ENCODE measurements at places on chromosomes 11 and 22.
A peak's percentile ranks its signal among the peaks of the same experiment; 100 is the strongest.

DNA sequence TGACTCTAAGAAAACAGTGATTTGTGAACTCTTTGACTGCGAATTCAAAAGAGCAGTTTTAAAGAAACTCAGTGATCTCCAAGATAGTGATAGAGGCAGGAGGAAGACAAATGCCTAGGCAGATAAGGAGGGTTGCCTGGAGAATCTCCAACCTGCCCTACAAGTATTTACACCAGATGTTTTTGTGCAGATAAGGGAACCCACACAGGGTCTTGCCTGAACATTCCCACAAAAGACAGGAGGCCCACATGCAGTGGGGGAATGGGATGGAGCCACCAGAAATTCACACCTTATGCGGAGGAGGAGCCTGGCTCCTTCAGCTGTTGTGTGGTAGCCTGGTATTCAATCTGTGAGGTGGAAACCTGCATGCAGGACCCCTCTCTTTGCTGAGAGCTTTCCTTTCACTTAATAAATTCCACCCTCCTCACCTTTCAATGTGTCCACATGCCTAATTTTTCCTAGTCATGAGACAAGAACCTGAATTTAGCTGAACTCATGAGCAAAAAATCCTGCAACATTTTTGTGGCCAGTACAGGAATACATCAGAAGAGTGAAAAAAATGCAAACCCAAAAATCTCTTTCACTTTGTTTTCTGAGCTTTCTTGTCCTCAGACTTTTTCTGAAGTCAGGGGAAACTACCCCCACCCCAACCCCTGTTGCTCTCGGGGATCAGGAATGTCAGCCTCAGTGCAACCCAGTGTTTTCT is 8.1 kb upstream of the GLYAT start:
- no peak for DNase-seq

- no peak for DNase-seq
These were observed 691.1 kb downstream of the METTL15 start for GRCh38 chr11:28799316-28799715.

DNA sequence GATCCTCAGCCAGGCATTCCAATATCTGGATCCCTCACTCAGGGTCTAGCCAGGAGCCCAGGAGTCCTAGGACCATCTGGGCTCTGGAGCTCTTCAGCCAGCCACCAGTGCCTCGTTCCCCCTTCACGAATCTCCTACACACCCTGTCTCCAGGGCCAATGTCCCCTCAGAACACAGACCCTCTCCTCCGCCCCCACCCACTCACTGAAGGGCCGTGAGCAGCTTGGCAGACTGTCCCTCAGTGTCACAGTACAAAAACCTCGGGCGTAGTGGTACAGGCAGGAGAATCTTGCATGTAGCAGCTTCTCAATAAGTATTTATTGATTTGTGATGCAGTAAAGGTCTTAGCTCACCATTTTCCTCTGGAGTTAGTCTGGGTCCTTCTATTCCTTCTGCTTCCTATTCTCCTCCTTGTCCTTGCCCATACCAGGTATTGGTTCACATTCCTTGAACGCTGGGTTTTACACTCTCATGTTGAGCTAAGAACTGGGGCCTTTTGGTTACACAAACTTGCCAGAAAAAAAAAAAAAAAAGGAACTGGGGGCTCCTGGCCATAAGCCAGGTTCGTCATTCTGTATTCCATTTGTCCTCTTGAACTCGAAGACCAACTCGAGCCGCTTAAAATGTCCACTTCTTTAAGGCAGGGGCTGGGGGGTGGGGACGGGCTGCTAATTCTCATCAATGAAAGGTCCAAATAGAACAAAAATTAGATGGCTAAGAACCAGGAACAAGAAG is 2.3 kb downstream of the CXCR5 start:
- no peak for DNase-seq

DNA sequence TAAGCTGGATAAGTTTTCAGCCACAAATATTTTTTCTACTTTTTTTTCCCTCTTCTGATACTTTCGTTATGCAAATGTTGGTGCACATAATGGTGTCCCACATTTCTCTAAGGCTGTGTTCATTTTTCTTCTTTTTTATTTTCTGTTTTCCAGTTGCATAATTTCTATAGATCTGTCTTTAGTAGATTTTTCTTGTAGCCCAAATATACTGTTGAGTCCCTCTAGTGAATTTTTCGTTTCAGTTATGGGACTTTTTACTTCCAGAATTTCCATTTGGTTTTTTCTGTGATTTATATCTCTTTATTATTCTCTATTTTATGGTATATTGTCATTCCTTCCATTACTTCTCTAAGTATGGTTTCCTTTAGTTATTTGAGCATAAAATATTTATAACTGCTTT is 72.0 kb downstream of the SWAP70 start:
- DNase-seq = no peak

- DNase-seq = no peak
These were observed 25.6 kb downstream of the OR2AG2 start for GRCh38 chr11:6746086-6746618.

DNA sequence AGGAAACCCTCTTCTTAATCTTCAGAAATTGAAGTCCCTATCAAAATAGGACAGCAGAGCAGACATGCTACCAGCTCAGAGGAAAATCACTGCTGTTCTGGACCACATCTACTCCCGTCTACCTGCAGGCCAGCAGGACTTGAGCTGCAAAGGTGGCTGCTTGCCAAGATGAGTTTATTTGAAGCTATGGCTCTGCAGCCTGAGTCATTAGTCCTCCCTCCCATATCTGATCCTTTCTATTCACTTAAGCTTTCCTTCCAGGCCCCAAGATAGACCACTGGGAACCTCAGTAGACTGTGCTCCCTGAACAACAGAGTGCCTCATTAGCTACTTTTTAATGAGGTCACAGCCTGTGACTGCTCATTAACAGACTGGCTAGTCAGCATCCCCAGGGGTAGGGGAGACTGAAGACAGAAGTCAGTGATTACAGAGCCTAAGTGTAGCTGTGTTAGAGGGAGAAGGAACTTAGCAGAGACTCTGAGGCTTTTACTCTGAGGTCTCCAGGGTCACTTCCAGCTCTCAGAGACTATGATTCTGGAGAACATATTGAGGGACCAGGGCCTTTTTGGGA is 6.8 kb upstream of the OR10A2 start:
- DNase-seq = no peak

- peak; percentile 1 for DNase-seq
These were observed 435.1 kb upstream of the DDI1 start for GRCh38 chr11:103601225-103601846.

DNA sequence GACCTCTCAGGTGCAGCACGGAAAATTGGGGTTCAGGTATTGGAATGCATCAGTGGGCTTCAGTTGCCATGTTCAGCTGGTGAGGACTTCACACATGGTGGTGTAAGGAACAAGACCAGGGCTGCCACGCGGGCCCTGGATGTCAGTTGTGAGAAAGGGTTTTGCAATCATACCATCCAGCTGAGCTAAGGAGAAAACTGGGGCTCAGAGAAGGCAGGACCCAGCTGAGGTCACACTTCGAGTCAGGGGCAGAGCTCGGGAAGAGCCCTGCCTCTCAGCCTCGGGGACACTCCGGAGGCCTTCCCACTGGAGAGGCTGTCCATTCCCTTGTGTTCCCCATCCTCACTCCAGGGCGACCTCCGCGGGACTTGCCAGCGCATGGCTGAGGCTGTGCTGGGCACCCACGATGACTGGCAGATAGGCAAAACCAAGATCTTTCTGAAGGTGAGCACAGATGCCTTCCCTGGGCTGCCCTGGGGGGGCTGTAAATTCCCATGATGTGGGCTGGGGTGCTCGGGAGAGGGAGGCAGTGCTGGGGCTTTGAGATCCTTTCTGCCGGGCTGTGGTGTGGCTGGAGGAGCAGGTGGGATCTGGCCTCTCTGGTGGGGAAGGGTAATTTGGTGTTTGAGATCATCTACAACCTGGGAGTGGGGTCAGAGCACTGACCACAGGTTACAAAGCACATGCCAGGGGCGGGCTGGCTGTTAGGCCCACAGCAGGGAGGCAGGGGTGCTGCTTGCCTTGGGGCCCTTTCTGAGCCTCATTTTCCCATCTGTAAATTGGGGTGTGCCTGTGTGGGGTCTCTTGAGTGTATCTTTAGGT is 47.2 kb downstream of the MYO7A start:
- no peak for DNase-seq

- no peak for DNase-seq
These were observed 17.6 kb upstream of the CLPB start for GRCh38 chr11:72451831-72452376.

DNA sequence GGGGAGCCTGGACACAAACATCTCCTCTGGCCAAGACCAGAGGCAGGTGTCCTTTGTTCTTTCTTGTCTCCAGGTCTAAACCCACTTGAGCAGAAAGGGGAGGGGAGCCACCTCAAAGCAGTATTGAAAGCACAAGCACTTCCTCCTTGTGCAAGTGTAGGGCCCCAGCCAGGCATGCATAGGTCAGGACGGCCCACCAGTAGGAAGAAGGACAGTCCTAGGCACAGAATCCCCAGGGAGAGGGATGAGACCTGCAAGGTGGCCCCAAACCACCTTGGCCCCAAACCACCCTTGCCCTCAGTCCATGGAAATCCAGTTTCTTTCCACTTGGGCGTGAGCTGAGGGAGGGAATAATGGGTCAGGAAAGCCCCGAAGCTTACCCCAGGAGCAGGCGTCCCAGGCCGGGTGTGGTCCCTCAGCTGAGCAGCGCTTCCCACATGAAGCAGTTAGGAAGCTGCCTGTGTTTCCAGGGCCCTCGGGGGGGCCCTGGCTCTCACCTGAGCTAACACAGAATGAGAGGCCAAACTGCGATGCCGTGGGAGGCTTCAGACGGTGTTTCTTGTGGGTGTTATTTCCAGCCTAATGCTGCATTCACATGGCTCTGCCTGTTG is 20.4 kb upstream of the IGSF9B start:
- no peak for DNase-seq

DNA sequence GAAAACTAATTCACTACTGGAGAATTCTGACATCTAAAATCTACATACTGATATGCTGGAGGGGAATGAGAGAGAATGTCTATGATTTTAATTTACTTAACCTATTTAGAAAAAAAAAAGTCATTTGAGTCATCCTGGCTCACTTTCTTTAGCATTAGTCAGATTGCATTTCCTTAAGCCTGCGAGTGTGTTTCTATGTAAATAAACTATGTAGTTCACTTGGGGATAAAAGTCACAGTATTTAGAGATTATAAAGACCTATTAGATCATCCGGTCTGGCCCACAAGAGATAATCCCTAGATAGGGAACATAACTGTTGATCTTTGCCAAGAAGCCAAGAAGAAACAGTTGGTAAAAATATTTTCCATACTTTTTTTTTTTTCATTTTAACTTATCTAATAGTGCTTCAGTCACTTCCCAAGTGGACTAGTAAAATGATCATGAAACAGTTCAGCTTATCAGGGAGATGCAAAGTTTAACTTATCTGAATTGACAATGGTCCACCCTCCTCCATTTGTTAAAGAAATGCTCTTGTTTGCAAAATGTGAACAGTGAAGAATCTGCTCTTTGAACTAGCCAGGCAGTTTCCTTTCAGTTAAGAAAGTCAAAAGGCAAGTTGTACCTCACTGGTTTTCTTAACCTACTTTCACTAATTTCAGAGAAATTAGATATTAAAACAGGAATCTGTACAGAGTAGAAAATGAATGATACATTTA is 21.2 kb upstream of the BLID start:
- no peak for DNase-seq
